Effector memory CD4-positive, alpha-beta T cell (primary cell): ENCODE measurements at places on chromosomes 1 and 21.
A peak's percentile ranks its signal among the peaks of the same experiment; 100 is the strongest.

DNA sequence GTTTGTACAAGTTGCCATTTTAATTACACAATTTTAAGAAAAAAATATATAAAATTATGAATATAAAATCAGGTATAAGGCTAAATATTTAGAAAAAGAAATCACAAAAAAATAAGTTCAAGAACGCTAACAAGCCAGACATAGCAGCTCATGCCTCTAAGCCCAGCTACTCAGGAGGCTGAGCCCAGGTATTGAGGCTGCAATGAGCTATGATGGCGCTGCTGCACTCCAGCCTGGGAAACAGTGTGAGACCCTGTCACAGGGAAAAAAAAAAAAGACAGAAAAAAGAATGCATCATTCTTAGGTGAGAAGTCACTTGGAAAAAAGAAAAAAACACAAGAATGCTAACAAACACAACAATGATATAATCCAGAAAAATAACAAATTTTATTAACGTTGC lies 112.3 kb upstream of the PRDX6 start:
- H3K4me3 ChIP-seq, result no peak overlapping the region
- no peak overlapping the region for H3K27ac ChIP-seq
- H3K36me3 ChIP-seq, result no peaks in the 10 kb centered on the region
- no peak for DNase-seq
- no peaks in the 10 kb centered on the region for H3K4me1 ChIP-seq

- no peak overlapping the region for H3K27ac ChIP-seq
- no peaks in the 10 kb centered on the region for H3K27me3 ChIP-seq
- H3K36me3 ChIP-seq, result no peaks in the 10 kb centered on the region
- no peak for DNase-seq
- no peak overlapping the region for H3K4me3 ChIP-seq
Measured at GRCh38 chr1:56570924-56571372, 8.4 kb downstream of the PLPP3 start.

DNA sequence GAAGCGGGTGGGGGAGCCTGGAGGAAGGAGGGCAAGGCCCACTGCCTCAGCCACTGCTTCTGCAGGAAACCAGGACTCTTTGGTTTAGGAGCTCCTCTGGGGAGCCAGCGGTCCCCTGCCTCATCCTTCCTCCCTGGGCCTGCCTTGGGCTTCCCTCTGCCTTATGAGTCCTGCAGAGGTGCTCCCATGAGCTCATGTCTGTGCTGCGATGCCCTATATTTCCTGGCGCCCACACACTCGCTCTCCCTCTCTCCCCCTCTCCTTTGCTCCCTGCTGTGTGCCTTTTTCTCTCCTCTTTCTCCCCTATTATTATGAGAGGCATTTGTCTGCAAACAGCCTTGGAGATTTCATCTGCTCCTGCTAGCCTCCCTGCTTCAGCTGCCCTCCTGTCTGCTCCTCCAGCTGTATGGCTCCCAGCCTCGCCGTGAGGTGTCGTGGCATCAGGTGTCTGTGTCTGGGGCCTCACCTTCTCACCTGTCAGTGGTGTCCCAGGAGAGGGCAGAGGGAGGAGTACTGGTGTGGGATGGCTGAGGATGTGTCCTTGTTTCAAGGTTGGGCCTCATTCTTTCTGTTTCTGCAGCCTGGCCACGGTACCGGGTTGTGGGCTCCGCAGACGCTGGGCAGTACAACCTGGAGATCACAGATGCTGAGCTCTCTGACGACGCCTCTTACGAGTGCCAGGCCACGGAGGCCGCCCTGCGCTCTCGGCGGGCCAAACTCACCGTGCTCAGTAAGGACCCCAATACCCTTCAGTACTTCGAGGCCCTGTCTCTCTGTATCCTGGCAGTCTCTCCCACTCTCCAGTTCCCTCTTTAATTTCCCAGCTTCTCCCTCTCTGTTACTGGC lies 84.2 kb downstream of the KIRREL1 start:
- no peaks in the 10 kb centered on the region for H3K36me3 ChIP-seq
- no peak overlapping the region for H3K27ac ChIP-seq
- no peaks in the 10 kb centered on the region for H3K4me1 ChIP-seq
- DNase-seq, result no peak

- no peaks in the 10 kb centered on the region for H3K36me3 ChIP-seq
- no peak for DNase-seq
- H3K4me3 ChIP-seq, result no peak overlapping the region
- H3K27ac ChIP-seq, result no peak overlapping the region
- no peaks in the 10 kb centered on the region for H3K27me3 ChIP-seq
Measured at GRCh38 chr1:89724369-89725010, 91.6 kb downstream of the LRRC8C start.

DNA sequence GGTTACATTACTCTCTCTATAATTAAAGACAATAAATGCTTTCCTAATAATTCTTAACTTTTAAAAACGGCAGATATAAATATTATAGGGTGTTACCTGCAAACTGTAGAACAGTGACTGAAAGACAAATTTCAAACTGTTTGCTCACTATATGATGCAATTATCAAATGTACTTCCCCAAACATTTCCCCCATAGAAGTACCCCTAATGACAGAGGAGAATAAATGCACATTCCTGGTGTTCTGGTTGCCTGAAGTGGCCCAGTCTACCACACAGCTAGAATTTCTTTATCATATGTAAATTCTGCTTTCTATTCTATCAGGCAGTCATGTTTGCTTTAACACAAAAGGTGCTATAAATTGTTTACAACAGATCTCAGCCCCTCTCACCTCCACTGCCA lies 70.4 kb downstream of the VAV3 start:
- H3K4me3 ChIP-seq, result no peak overlapping the region
- no peaks in the 10 kb centered on the region for H3K27me3 ChIP-seq
- H3K4me1 ChIP-seq, result no peaks in the 10 kb centered on the region
- H3K27ac ChIP-seq, result no peak overlapping the region
- no peaks in the 10 kb centered on the region for H3K36me3 ChIP-seq

- no peaks in the 10 kb centered on the region for H3K27me3 ChIP-seq
- DNase-seq, result no peak
- H3K4me1 ChIP-seq, result no peaks in the 10 kb centered on the region
- no peak overlapping the region for H3K27ac ChIP-seq
Measured at GRCh38 chr1:21495225-21495820, 13.9 kb upstream of the ALPL start.

DNA sequence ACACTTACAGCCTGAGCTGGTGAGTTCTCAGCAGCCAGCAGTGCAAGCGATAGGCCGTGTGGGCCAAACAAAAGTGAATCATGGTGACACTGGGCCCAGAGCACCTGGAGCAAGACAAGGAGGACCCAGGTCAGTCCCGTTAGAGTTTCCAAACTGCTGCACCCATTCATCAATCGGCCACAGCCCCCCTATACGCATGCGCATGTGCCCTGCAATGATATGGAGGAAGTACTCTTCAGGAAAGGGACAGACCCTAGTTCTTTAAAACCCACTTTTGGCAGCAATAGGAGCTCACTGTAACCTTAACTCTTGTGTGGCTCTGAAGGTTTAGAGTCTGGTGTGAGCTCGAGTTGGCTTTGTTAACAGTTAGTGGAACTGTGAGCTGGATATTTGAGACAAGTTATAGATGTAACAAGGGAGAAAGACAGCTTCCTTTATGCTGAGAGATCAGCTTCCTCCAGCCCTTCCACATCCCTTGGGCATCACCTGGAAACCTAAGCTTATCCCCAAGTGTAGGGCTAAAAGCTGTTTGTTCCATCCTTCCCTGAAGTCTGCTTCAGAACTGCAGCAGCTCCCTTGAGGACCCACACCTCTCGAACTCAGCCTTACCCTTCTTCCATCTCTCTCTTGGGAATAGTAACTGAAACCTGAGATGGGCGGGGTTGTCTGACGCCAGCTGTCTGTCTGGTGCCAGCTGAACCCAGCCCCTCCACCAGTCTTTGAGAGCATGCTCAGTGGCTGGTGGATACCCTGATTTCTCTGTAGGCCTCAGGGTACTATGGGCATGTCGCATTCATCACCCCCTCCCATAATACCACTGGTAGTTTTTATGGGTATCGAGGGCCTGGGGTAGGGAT lies 17.7 kb downstream of the NMNAT1 start:
- no peak for DNase-seq
- no peak overlapping the region for H3K4me3 ChIP-seq
- H3K4me1 ChIP-seq, result no peaks in the 10 kb centered on the region

GRCh38 chr1:23593556-23594148 lies 34.4 kb upstream of the ID3 start:
- H3K36me3 ChIP-seq, result no peaks in the 10 kb centered on the region
- no peak overlapping the region for H3K4me3 ChIP-seq
- no peak for DNase-seq
- H3K4me1 ChIP-seq, result peaks cover 60% of the 10 kb centered on the region
- H3K27ac ChIP-seq, result no peak overlapping the region

- peak overlapping the region; percentile 99 for H3K4me3 ChIP-seq
- peaks cover 11% of the 10 kb centered on the region for H3K4me1 ChIP-seq
- H3K27me3 ChIP-seq, result no peaks in the 10 kb centered on the region
- H3K27ac ChIP-seq, result no peak overlapping the region
Measured at GRCh38 chr1:226309398-226310244, 657 bp upstream of the LIN9 start.

- DNase-seq, result no peak
- no peaks in the 10 kb centered on the region for H3K27me3 ChIP-seq
- no peaks in the 10 kb centered on the region for H3K4me1 ChIP-seq
- H3K4me3 ChIP-seq, result no peak overlapping the region
- no peak overlapping the region for H3K27ac ChIP-seq
Measured at GRCh38 chr1:94118013-94118412, 2.9 kb downstream of the ABCA4 start.

GRCh38 chr1:83318366-83318765 lies 680.6 kb downstream of the TTLL7 start:
- H3K36me3 ChIP-seq, result no peaks in the 10 kb centered on the region
- no peak overlapping the region for H3K27ac ChIP-seq
- H3K27me3 ChIP-seq, result no peaks in the 10 kb centered on the region
- no peaks in the 10 kb centered on the region for H3K4me1 ChIP-seq
- no peak for DNase-seq

GRCh38 chr1:1946540-1946939 lies 27.5 kb upstream of the TMEM52 start:
- H3K4me1 ChIP-seq, result peaks cover 3% of the 10 kb centered on the region
- no peak overlapping the region for H3K4me3 ChIP-seq
- DNase-seq, result no peak
- H3K27ac ChIP-seq, result no peak overlapping the region
- no peaks in the 10 kb centered on the region for H3K36me3 ChIP-seq
- H3K27me3 ChIP-seq, result no peaks in the 10 kb centered on the region

DNA sequence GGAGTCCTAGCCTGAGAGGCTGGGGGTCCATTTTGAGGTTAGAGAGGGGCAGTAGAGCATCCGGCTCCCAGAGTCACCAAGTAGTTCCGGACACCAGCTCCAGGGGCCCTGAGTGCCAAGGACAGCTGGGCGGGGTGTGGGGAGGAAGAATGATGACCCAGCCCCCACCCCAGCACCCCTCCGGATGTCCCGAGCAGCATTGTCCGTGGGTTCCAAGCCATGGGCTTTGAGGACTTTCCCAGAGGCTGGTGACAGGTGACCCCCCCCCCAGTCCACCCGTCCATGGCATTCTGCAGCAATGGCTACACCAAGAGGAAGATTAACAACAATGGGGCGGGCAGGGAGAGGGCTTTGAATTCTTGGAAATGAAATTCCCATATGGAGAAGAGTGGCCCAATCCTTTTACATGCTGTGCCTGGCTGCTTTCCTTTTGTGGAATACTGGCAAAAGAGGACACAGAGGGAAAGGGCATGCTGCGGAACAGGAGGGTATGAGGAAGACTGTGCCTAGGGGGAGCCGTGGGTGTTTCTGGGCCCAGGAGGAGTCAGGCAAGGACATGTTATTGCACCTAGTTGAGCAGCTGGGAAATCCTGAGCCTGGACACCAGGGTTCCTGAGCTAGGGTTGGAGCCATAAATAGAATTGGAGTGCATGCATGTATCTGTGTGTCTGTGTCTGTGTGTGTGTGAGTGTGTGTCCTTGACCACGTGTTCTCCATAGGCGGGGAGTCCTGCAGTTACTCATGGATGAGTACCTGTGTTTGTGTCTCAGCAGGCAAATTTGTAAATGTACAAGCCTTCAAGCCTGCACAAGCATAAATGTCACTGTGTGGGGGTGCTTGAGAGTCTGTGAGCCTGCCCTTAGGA lies 956 bp downstream of the ATP1A2 start:
- no peaks in the 10 kb centered on the region for H3K36me3 ChIP-seq
- H3K4me3 ChIP-seq, result no peak overlapping the region
- no peaks in the 10 kb centered on the region for H3K4me1 ChIP-seq
- no peak for DNase-seq
- H3K27ac ChIP-seq, result no peak overlapping the region
- H3K27me3 ChIP-seq, result no peaks in the 10 kb centered on the region

- H3K27me3 ChIP-seq, result no peaks in the 10 kb centered on the region
- H3K27ac ChIP-seq, result no peak overlapping the region
- DNase-seq, result no peak
- H3K4me3 ChIP-seq, result no peak overlapping the region
- H3K4me1 ChIP-seq, result no peaks in the 10 kb centered on the region
- no peaks in the 10 kb centered on the region for H3K36me3 ChIP-seq
Measured at GRCh38 chr1:10857687-10858086, 61.2 kb upstream of the CASZ1 start.

DNA sequence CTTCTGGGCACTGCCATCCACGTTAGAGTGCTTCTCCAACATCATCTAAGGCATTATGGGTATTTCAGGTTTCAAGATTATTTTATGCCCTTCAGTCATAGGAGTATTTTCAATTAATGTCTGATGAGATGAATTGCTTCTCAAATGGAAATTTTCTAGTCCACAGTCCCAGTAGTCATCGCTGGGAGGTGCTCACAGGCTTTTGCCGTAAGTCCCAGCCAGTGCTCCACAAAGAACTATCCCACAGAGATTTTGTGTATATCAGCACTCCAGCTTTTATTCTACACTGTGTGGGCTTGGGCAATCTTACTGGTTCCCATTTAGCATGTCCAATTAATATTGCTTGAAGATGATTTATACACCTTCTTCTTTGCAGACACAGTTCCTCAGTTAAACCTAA lies 61.0 kb downstream of the SMYD2 start:
- no peak overlapping the region for H3K27ac ChIP-seq
- H3K36me3 ChIP-seq, result peaks cover 25% of the 10 kb centered on the region
- no peaks in the 10 kb centered on the region for H3K27me3 ChIP-seq
- H3K4me3 ChIP-seq, result no peak overlapping the region

GRCh38 chr1:224929335-224930237 lies at the start of gene DNAH14:
TSS of gene DNAH14 (plus strand) at chr1:224929675. CDS start at chr1:224952703, 23,028 bp downstream.
- peak within 1 kb of the TSS; percentile 30 for H3K4me3 ChIP-seq
- H3K4me1 ChIP-seq, result peaks cover 4% of the 10 kb centered on the region
- DNase-seq, result no peak
- H3K27me3 ChIP-seq, result no peaks in the 10 kb centered on the region

DNA sequence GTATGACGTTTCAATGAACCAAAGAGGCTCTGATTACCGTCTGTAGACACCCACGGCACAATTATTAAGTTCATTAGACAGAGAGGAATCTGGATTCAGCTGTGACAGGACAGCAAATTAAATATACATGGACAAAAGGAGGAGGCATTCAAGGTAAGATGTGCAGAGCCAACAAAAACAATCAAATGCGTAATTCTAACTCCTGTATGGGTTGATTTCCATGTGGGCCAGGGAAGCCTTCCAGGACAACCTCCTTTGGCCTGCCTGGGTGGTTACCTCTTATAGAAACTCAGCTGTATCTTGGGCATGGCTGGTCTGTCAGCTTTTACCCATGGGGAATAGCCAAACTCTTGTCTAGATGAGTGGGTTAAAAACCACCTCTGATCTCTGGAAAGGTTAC lies 43.8 kb downstream of the CCN1 start:
- no peak for DNase-seq
- H3K4me3 ChIP-seq, result no peak overlapping the region
- no peaks in the 10 kb centered on the region for H3K36me3 ChIP-seq
- H3K4me1 ChIP-seq, result no peaks in the 10 kb centered on the region

GRCh38 chr21:17402937-17403336 lies 109.9 kb upstream of the CXADR start:
- no peaks in the 10 kb centered on the region for H3K27me3 ChIP-seq
- no peaks in the 10 kb centered on the region for H3K36me3 ChIP-seq
- DNase-seq, result no peak
- H3K4me3 ChIP-seq, result no peak overlapping the region
